ENCODE measurements at places on chromosomes 6 and 20.

- DNase-seq = no peak
Measured at GRCh38 chr20:37622728-37623127, 71.1 kb upstream of the CTNNBL1 start.

DNA sequence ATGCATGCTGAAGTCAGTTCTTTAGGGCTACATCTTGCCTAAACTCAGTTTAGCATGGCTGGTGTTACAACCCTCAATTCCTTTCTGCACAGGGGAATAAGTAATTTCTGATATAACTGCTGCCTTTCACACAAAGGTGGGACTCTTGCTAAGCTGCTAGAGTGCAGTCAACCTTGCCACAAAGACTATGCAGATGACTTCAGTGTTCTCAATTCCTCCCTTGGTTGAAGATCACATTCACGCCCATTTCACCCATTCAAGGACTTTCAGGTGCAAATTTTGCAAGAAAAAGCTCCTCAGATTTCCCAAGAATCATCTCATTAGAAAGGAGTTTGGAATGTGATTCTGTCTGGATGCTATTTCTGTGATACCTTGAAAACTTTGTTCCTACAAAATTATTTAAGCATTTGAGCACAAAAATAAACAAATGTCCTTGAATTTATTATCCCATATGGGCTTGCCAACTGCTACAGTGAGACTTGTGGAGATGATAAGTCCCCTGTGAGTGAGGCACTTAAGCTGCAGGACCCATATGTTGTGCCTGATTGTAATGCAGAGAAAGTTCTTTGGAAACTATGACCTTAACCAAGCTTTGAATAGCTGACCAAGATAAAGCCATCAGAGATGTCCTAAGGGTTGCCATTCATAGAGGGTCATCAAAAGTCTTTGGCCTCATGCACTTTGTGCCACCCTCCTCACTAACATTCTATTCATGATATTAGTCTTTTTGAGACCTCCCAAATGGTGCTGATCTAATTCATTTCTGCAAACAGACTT is 111.8 kb downstream of the PLCB4 start:
- DNase-seq = no peak

GRCh38 chr6:7176208-7176607 is 68.4 kb downstream of the RREB1 start:
- DNase-seq = no peak

- DNase-seq = no peak
Measured at GRCh38 chr6:39453241-39453640, 130.7 kb upstream of the KCNK16 start.

- no peak for DNase-seq
Measured at GRCh38 chr6:123448306-123448884, 188.4 kb downstream of the TRDN start.

DNA sequence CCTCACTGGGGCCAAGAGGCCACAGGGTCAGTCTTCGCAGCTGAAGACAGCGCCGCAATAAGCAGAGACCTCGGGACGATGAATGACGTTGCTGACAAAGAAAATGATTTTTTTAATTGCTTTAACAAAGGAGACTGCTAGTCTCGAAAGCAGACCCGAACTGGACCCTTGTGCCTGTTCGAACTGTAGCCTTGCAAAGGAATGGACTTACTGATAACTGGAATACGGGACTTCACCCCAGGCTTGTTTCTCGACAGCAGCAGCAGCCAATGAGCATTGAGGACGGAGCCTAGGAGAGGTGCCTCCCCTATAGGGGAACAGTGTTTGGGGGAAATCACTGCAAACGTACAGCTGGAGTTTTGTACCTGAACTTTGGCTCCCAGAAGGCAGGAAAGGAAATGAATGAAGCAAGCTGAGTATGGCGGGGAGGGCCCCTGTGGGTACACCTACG is 1.3 kb upstream of the TAF4 start:
- no peak for DNase-seq

DNA sequence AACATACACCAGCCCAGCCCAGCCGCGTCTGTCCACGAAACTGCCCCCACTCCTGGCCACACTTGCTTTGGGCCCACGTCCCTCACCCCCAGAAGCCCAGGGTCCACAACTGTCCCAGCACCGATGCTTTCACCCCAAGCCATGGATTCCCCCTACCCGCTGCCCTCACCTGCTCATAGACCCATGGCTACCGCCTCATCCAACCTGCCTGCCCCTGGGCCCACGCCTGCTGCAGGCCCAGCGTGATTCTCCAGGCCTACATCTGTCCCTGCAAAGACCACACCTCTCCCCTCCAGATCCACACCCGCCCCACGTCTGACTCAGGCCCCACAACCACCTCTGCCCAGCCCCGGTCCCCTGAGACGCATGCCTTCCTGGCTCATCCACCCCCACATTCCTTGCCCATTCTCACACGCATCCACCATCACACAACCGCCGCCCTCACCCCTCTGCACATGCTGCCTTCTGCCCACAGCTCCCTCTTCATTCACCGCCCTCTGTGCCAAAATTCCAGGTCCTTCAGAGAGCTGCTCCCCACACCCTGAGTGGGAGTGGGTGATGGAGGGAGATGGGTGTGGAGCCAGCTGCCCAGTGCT is 86.7 kb downstream of the GRM4 start:
- DNase-seq = no peak

DNA sequence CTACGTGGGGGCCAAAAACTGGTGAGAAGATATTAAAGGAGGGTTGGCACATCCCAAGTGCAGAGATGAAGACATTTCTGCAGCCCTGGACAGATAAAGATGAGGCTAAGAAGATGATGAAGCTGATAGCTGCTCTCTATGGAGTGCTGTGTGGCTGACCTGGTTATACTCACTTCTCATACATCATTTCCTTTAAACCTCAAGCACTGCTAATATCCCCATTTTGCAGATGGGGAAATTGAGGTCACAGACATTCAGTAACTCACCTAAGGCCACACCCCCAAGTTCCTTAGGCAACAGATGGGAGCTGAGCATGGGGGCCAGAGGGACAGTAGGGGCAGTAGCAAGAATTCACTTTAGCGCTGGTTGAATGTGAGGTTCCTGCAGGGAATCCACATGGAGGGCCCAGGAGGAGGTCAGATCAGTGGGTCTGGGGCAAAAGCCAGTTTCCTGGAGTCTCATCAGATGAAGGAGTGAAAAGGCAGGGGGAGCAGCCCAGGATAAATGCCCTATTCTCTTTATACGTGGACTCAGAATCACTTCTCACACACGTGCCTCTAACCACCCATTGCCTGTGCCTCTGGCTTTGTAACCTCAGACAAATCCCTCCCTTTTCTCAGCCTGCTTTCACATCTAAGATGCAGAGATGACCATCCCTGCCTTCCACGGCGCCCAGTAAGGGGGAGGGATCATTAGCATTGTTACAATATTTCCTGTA is 125.8 kb downstream of the NFATC2 start:
- no peak for DNase-seq

- no peak for DNase-seq
Measured at GRCh38 chr20:3929713-3930060, 40.5 kb downstream of the PANK2 start.

DNA sequence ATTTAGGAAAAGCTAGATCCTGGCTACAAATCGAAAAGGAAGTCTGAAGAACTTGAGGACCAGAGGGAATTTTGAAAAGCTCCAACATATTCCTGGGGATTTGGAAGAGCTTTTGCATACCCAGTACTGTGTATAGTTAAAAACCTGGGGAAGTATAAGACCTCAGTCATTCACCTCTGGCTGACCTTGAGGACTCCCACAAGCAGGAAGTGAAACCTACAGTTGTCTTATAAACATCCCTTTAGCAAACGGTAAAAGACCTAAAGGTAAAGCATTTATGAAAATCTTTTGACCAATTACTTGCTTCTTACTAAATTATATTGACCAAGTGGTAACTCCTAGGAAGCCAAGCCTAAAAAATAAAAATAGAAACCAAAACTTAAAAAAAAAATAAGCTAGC is 175.0 kb downstream of the HAO1 start:
- no peak for DNase-seq

DNA sequence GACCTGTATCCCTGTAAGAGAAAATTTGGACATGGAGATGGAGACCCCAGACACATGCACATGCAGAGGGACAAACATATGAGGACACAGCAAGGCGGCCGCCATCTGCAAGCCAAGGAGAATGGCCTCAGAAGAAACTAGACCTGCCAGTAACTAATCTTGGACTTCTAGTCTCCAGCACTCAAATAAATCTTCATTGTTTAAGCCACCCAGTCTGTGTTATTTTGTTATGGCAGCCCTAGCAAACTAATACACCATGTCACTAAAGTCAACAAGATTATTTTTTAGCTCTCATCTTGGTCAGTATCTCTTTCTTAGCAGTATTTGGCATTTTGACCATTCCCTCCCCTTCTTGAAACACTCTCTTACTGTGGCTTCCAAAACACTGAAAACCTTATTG is 26.7 kb downstream of the LATS1 start:
- no peak for DNase-seq

DNA sequence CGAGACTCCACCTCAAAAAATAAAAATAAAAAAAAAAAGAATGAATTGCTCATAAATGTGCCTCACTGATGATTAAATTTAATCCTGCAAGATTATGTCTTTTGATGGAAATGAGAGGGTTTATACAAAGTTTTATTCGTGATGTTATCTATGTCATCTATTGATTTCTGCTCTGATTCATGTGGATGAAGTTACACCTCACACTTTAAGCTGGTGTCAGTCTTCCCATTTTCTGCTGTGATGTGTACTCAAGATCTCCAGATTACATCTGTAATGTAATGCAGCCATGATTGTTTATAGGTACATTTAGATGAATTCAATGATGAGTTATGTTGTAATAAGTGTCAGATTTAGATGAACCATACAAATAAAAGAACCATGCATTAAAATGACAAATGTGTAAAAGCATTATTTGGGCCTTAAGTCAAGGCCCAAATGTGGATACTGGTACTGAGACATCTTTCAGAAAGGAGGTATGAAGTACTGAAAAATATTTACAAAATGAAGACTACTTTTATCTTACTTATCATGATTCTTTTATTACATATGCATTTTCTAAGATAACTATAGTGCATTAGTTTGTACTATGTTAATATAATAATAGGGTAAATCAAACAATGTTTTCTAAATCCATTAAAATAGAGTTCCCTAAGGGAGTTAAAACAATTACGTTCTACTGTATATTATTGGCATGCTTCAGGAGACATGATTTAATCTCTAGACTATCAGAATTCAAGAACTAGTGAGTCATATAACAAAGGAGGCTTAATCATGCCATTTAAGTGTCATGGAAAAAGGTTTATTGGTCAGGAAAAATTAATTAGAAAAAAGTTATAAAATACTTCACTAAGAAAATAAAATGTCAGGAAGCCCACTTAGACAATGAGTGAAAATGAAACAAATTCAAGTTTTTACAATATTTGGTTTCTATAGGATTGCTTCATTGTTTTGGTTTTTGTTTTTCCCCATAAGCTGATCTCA is 34.5 kb downstream of the HCRTR2 start:
- DNase-seq = no peak

DNA sequence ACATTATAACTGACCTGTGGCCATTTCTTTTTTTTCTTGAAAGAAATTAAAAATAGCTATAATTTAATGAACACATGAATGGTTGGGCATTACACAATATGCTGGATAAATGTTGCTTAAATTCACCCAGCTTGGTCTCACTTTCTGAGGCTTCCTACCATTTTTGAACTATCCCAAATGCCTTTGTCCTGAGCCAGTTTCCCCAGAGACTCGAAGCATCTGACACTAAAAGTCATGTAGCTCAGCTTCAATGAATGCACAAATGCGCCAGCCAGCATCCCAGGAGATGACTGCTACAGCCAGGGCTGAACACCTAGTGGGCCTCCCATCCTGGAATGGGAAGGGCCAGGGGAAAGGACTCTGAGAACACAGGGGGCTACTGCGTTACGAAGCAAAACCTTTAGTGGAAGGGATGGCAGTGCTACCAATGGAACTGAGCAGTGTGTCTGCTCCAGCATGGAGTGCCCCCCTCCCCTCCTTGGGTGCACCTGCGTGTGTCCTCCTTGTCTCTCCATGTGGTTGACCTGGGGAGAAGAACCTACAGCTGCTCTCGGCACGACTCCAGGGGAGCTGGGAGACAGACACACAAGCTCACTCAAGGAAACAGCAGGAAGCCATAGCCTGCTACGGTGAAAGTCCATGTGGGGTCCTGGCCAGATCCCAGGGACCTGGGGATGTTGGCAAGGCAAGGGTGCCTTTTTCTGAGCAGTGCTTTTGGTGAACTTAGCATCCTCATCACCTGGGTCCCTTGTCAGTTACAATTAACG is 60.9 kb downstream of the IRF4 start:
- DNase-seq = no peak

DNA sequence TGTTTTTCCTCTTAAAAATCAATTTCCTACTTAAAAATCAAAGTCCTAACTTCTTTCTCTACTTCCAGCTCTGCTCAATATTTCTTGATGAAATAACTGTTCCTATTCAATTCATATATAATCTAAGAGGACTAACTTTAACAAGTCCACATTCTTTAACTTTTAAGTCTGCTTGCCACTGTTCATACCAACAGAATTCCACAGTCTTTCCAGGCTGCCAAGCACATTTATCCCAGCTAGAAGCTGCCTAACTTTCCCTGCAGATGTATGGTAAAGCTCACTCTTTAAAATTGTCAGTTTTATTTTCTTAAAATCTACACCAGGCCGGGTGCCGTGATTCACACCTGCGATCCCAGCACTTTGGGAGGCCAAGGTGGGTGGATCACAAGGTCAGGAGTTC is 11.5 kb downstream of the CALHM6 start:
- no peak for DNase-seq

DNA sequence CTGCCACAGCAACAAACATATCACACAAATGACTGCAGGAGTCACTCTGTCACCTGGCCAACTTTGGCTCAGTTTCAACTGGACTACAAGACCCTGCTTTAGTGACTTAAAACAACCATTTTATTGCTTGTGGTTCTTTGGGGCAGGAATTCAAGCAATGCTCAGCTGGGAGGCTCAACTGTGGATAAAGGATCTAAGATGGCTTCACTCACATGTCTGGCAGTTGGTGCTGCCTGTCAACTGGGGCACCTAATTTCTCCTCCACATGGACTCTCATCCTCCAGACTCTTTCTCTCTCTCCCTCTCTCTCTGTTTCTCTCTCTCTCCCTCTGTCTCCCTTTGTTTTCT is 2.8 kb upstream of the EPB41L2 start:
- DNase-seq = no peak

DNA sequence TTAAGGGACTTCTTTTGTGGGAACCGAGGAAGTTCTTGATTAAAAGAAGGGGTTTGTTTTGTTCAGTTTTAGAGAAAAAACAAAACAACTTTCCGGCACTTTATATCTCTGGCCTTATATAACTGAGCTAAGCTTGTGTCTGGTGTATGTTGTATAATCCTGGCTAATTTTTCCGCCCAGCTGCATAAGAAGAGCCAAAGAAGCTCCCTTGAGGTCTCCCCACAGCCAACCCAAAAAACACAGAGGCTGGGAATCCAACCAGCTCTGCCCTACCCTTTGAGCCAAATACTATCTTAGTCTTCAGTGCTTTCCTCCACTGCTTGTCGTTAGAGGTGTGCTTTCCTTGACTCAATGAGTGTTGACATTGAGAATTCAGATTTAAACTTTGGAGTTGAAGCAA is 45.5 kb upstream of the RNF146 start:
- no peak for DNase-seq

DNA sequence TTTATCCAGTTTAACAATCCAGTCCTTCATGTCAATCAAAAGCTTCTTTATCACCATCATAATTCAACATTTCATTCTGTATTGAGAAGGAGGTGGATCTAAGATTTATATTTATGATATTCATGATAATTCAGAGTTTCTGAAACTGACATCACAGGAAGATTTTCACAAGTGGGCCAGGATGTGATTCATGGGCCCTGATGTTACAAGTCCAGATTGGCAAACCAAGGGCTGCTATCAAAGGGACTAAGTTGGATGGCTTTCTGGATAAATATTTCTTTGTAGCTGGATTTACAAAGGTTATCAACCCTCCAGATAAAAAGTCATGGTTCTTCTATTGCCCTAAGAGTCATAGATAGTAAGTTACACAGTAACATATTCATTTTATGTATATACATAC is 866.5 kb downstream of the KIF16B start:
- no peak for DNase-seq

All from AG09309 (cell line).